ENCODE measurements at places on chromosomes 6 and 20.

DNA sequence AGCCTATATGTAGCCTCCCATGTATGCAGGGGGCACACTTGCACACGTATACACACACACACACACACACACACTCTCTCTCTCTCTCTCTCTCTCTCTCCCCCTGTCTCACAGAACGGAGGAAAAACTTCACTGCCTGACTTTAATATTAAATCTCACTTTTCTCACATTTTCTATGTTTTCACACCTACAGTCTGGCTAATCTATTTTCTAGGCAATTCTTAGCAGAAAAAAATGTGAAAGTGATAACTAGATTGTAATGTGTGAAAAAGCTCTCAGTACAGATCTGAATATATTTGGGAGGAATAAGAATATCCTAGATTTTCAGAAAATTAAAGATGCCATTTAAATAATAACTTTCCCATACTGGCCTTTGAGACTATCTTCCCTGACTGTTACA is 120.9 kb downstream of the MCHR2 start:
- no peak for DNase-seq

GRCh38 chr20:4021906-4022305 is 6.5 kb upstream of the RNF24 start:
- no peak for DNase-seq

- no peak for DNase-seq
These were observed 59.9 kb upstream of the TENT5A start for GRCh38 chr6:81812401-81812800.

- no peak for DNase-seq
These were observed 47.5 kb upstream of the CRISP1 start for GRCh38 chr6:49913636-49914375.

GRCh38 chr20:35283441-35284266 is 918 bp downstream of the EIF6 start:
- no peak for DNase-seq

DNA sequence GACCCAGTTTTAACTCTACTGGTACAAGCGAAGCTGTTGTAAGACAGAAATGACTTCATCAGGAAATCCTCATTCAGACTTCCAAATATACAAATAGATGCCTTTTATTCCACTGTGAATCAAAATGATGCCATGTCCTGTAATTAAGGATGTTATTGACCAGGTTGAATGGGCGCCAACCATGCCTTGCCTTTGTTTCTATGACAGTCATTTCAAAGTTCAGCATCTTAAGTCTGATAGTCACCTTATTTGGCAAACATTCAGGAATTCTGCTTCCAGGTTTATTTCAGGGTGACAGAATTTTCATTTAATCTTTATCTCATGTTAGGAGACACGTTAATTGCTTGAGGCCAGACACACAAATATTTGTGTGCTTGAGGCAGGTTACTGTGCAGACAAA is 592.8 kb upstream of the JAG1 start:
- no peak for DNase-seq

Measured in stimulated activated CD4-positive, alpha-beta T cell treated with anti-CD3 and anti-CD28 coated beads, Interleukin-12 subunit alpha, Interleukin-12 subunit beta, amount 100 ng/mL, for 24 hours (primary cell).